ENCODE measurements at places on chromosomes 4 and X.

GRCh38 chr4:25749150-25749794 lies 93.6 kb downstream of the SLC34A2 start:
- no peak for DNase-seq

GRCh38 chrX:133300591-133300990 lies 82.4 kb upstream of the TFDP3 start:
- DNase-seq = no peak

DNA sequence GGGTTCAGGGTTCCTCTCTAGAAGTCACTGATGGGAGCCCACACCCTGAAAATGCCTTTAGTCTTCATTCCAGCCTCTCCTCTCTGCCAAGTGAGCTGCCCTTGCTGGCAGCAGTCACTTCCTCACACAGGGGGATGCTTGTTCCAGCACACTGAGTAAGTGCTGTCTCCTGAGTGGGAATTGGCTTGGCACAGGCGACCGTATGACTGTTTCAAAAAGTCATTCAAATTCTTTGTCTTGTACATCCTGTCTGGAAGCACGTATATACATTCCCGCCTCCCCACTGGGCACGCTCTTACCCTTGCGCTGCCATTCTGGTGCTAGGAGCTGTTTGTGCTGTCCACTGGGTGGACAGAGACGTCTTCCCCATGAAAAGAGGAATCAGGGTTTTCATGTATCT lies 40.2 kb upstream of the CD99 start:
- DNase-seq = no peak

DNA sequence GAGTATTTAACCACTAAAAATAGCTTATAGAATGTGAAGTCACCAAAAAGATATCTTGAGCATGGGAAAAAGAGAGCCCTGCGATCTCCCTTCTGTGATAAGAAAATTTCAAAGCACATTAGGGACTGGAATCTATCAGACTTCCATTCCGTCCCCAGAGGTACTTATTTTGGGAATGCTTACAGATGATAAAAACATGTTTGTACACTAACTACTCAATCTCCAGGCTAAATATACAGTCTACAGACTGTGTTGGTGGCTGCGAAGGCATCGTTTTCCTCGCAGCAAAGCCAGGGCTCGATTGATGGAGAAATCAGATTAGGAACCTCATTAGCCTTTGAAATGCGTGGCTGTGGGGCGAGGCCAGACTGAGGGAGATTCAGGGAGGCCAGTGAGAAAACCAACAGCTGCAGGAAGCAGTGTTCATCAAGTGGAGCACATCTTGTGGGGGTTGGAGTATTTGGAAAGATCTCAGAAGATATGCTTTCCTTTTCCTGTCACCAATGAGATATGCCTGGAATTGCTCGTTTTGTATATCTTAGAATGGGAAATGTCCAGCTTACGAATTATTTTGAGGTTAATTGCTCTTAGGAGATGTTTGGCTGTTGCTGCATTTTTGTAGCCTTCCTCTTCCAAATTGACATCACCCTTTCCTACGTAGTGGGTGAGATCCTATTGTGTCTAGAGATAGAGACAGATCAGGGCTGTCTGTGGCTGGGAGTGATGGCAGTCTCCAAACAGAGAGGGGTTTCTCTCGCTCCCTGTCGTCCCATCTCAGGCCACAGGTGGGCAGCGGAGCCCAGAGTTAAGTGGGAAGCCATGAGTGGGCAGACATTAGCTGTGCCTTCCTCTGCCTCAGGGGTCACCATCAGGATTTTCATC lies 224.9 kb upstream of the FAT1 start:
- DNase-seq = no peak

GRCh38 chrX:80537096-80537495 lies 116.8 kb downstream of the TENT5D start:
- no peak for DNase-seq

GRCh38 chr4:132934911-132935310 lies 214.2 kb upstream of the PCDH10 start:
- DNase-seq = no peak

- DNase-seq = peak; percentile 19
These were observed 1025.0 kb upstream of the PCDH10 start for GRCh38 chr4:132123870-132124623.

- no peak for DNase-seq
These were observed 558.3 kb upstream of the GRIA3 start for GRCh38 chrX:122625821-122626220.

DNA sequence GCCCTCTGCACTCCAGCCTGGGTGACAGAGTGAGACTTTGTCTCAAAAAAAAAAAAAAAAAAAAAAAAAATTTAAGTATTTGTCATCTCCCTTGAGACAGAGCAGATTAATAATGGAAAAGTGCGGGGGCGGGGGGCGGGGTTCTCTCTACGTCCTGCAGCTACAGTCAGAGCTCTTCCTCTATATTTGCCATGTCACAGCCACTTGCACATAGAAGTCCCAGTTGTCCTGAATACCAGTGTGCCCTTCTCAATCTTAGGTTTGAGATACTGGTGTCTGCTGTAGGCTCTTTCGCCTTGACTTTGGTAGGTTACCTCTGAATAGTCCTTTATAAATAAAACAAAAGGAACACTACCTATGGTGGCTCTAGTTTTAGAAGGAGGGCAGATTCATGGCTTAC lies 237.8 kb upstream of the PGRMC2 start:
- DNase-seq = no peak

DNA sequence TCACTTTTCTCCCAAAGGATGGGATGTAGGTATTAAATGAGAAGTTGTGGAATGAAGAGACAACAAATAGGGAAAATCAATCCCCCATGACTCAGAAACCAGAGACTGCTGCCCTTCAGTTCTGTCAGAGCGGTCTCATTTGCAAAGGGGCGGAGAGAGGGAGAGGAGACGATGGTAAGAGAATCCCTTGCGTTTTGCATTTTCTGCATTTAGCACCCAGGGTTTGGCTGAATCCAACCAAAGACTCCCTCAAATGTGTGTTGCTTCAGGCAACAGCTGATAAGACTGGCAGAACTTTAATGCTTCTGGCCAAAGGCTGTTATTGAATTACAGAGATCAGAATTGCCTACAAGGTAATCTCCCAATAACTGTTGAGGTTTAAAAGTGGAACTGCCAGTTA lies 230.2 kb downstream of the EVC2 start:
- DNase-seq = no peak

DNA sequence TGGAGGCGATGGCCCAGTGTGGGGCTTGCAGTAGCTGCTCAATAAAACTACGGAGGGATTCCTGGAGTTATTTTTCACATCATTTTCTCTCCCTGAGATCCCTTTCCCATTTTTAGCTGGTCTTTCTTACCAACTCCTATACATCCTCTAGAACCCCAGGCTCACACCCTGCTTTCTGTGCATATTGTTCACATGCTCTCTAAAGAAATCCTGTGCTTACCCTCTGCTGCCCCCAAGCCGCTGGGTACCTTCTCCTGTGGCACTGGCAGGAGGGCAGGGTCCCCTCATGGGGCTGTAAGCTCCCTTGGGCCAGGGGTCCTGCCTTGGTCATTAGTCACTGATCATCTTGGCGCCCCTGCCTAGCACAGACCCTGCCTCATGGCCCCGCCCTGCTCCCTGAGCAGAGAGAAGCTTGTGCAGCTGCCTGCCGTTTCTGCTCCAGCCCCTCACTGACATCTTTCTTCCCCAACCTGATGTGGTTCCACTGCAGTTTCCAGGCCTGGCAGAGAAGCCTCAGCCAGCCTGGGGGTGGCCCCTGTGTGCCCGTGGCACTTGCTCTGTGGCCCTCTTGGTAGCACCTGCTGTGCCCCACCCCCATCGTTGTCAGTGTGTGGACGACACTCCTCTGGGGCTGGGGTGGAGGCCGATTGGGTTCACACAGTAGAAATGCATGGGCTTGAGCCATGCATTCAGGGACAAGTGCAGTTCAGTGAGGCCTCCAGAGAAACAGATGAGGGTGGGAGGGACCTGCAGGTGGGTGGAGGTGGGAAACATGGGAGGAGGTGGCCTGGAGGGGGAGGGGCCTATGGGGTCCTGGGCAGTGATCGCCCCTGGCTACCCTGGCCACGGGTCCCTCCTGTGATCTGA lies 69.5 kb downstream of the WFS1 start:
- no peak for DNase-seq

DNA sequence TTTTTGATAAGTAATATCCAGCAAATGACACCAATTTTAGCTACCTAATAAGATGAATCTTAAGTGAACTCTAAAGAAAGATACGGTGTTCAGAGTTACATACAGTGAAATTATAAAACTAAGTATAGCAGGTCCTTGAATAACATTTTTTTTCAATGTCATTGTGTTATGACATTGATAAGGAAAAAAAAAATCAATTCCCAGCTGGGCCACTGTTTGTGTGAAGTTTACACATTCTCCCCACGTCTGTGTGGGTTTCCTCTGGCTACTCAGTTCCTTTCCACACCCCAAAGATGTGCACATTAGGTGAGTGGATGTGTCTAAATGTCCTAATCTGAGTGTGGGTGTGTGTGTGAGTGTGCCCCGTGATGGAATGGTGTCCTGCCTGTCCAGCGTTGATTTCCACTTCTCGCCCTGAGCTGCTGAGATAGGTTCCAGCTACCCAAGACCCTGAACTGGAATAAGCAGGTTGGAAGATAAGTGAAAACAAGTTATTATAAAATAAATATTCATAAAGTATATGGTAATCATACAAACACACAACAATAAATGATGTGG lies 31.2 kb upstream of the PPM1K start:
- DNase-seq = no peak

GRCh38 chrX:140712413-140713173 lies 3.0 kb downstream of the LINC00632 start:
- peak; percentile 33 for DNase-seq

GRCh38 chr4:13182133-13182532 lies 302.0 kb downstream of the RAB28 start:
- DNase-seq = no peak

GRCh38 chrX:135424469-135424868 lies 2.7 kb downstream of the SMIM10L2A start:
- DNase-seq = no peak

- no peak for DNase-seq
These were observed 323.2 kb downstream of the ARHGAP24 start for GRCh38 chr4:85798012-85798770.

DNA sequence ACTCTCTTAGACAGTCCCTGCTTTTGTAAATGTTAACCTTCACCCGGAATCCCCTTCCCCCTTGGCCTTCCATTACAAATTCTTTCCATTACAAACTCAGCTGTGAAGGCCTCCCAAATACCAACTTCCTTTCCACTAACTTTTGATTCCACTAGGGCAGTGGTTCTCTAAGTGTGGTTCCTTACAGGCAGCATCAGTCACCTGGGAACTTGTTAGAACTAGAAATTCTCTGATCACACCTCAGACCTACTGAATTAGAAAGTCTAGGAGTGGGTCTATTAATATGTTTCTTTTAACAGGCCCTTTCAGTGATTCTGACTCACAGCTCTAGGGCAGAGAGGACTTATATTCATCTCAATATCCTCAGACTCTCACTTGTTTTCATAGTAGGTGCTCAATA lies 19.0 kb upstream of the MRPL1 start:
- DNase-seq = peak; percentile 31

DNA sequence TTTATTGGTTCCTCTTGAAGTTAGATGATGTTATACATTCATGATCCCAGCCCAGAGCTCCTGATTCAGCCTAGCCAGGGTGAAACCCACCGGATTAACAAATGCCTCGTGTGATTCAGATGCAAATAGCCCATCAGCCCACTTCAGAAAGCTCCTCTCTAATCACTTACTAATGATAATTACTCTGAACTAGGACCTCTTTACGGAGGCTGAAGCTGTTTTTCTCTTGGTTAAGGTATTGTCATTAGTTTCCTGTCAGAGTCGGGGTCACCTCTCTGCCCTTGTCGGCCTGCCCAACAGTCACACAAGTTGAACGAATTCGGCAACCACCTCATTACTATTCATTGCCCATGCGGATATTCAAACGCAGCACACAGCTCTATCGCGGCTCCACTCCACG lies 36.6 kb downstream of the ZFP42 start:
- no peak for DNase-seq

DNA sequence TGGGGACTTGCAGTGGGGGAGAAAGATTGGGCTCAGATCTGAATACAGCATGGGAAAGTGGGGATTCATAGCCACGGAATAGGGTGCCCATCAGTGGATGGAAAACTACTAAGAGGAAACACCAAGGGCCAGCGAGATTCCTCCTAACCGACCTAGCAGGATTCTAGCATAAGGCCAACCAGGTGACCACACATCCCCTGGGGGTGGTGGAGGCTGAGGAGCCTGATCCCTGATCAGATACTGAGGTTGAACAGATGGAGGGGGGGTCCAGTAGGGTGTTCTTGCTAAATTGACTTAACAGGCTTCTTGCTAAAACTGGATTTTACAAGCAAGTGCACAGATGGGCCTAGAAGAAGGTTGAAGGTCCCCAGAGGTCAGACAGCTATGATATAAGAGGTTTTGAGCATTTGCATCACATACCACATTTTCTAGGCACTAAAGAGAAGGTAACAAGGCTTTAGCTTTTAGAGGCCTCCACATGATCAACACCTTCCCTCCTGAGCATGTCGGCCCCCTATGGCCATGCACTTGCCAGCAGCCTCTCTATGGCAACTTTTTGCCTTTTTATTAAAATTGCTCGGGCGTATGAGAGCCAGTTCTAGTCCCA lies 69.1 kb upstream of the PUDP start:
- DNase-seq = no peak

- peak; percentile 2 for DNase-seq
These were observed 40.2 kb upstream of the NHSL2 start for GRCh38 chrX:71870208-71871098.

GRCh38 chr4:36011381-36011780 lies 232.9 kb downstream of the ARAP2 start:
- DNase-seq = no peak

GRCh38 chrX:113289503-113289902 lies 448.9 kb upstream of the AMOT start:
- no peak for DNase-seq

DNA sequence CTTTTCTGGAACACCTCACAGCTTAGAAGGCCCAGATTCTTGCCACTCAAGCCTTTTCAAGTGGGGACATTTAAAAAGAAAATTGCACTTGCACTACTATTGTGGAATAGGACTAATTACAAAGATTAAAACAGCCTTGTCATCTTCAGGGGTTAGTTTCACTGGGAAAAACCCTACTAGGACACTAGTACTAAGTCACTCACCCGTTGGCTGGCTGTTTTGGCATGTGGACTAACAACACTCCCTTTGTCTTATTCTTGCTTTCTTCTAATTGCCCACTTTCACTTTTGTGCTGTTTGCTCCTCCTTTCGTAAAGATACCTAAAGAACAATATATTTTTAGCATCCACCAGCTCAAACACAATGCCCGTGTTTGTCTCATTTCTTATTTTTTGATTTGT lies 200.9 kb upstream of the MID1 start:
- DNase-seq = no peak

GRCh38 chrX:40402831-40403533 lies 177.8 kb upstream of the ATP6AP2 start:
- peak; percentile 45 for DNase-seq

DNA sequence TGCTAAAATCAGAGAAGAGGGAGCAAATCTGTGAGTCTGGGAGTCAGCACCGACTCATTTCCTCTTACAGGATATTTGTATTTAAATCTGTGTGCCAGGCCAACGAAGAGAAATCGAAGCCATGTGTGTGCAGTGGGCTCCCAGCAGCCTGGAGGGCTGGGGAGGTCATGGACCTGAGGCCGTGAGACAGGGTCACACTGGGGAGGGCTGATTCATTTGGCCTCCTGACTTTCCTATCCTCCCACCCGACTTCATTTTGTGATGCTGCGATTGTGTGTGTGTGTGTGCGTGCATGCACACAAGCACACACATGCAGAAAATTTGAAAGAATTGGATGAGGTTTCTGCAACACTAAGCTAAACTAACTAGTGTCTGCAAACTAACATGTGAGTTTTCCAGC lies 48.7 kb upstream of the STX18 start:
- DNase-seq = no peak

- DNase-seq = no peak
These were observed 132.7 kb downstream of the TRAM1L1 start for GRCh38 chr4:116952530-116953136.

Data from activated CD4-positive, alpha-beta T cell treated with anti-CD3 and anti-CD28 coated beads, Interleukin-2, amount 50 U/mL, for 16 hours (primary cell).